ENCODE measurements at places on chromosomes 3 and 15.

DNA sequence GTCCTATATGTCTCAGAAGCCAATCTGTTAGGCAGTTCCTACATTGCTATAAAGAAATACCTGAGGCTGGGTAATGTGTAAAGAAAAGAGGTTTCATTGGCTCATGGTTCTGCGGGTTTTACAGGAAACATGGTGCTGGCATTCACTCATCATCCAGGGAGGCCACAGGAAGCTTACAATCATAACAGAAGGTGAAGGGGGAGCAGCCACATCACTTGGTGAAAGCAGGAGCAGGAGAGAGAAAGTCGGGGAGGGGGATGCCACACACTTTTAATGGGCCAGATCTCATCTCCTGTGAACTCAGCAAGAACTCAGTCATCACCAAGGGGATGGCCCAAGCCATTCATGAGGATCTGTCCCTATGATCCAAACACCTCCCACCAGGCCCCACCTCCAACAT is 9.1 kb downstream of the SLC49A4 start:
- no peak for DNase-seq

DNA sequence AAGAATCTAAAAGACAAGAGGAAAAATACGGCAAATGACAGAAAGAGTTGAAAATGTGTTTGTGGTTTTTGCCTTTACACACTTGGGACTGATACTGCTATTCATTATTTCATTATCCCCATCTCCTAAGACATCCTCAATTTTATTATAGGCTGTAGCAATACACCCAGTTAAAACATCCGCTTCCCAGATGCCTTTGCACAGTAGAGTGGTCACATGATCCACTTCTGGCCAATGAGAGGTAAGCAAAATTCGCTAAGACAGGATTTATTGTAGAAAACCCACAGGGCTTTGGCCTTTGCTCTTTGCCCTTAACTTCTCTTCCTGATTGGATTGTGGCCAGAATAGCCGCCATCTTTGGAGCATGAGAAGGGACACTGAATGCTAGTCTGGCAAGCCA is 53.2 kb upstream of the BOC start:
- DNase-seq, result peak; percentile 39

GRCh38 chr3:60176614-60177013 is 1074.6 kb downstream of the FHIT start:
- no peak for DNase-seq

DNA sequence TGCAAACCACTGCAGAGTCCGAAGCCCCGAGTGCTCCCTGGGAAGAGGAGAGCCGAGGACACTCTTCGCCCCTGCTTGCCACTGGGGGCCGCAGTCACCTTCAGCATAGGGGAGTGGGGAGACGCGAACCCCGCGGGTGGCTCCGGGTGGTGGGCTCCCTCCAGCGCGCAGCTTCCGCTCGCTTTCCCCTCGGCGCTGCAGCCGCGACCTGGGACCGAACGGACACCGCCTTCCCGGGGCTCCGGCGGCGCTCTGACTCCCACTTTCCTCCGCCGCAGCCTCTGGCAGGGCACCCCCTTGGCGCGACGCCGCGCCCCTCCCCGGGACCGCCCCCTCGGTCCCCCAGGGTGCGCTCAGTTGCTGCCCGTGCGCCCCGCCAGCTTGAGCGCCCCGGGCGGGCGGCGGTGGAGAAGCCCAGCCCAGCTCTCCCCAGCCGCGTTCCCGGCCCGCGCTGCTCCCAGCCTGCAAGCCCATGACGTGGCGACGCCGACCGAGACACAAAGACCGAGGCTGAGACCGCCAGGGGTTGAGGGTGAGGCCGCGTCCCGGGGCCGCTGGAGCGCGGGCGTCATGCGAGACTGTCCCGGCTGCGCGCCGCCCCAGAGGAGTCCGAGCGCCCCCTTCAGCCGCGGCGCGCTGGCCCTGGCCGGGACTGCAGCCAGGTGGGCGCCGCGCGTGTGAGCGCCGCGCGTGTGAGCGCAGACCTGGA is at the start of gene MINAR1:
Gene MINAR1, plus strand, starts transcription at position 701 of the 709 bp plus-strand sequence. CDS start 23,812 bp downstream, outside the sequence.
- peak; percentile 53 for DNase-seq

DNA sequence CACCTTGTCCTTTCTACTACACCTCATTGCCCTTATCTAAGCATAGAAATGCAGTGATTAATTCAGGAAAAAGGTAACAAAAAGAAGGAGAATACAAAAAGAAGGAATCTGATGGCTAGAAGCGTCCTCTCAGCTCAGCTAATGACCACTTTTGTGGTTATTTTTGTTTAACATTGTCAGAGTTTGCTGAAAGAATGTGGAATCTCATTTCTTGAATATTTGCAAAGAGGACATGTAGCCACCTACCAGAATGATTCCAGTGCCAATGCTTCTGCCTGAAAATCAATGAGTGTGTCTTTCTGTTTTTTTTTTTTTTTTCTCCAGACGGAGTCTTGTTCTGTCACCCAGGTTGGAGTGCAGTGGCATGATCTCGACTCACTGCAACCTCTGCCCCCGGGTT is 24.5 kb downstream of the NANOGP8 start:
- no peak for DNase-seq

- no peak for DNase-seq
Measured at GRCh38 chr3:139499536-139499935, 23.2 kb upstream of the RBP2 start.

- DNase-seq, result no peak
Measured at GRCh38 chr3:190169243-190169642, 48.5 kb upstream of the P3H2 start.

GRCh38 chr3:106399761-106400160 is 530.9 kb upstream of the CBLB start:
- no peak for DNase-seq

- no peak for DNase-seq
Measured at GRCh38 chr3:184524981-184525336, 36.6 kb upstream of the EPHB3 start.

- DNase-seq, result no peak
Measured at GRCh38 chr3:43445820-43446219, 159.5 kb downstream of the SNRK start.

- no peak for DNase-seq
Measured at GRCh38 chr3:172511783-172512762, 11.2 kb downstream of the TNFSF10 start.

DNA sequence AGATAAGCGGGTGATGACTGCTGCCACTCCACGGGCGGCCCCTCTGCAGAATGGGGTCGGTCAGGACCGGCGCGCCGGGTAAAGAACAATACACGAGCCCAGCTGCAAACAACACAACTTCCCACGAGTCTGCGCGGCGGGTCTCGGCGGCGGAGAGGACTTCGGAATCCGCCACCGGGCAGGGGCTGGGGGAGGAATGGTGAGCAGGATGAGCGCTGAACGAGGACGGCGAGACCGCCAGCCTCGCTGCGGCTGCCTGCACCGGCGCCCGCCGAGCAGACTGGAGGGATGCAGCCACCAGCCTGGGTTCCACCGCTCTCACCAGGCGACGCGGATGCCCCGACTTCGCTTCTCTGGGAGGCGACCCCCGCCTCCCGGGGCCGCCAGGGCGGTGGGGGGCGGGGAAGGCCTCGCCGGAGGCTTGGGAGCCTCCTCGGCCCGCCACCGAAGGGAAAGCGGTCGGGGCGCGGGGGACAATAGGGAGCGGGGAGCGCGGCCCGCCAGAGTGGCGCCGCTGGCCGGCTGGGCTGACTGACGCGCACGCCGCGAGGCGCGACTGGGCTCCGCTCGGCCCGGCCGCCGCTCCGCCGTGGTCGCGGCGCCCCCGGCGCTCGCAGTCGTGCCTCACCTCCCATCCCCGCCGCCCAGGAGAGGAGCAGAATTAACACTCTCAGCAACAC is 515 bp downstream of the ADAM10 start:
- DNase-seq, result no peak

- peak; percentile 79 for DNase-seq
Measured at GRCh38 chr3:114878114-114878839, 268.8 kb downstream of the ZBTB20 start.
